NCI-H748 treated with DMSO at 0.1 percent for 48 hours (cell line): ENCODE measurements at places on chromosomes 4 and X.
A peak's percentile ranks its signal among the peaks of the same experiment; 100 is the strongest.

GRCh38 chr4:75892508-75892907 is 9.7 kb downstream of the PPEF2 start:
- DNase-seq: no peak

- DNase-seq: no peak
These were observed 22.7 kb downstream of the NUDT6 start for GRCh38 chr4:122899682-122900081.

DNA sequence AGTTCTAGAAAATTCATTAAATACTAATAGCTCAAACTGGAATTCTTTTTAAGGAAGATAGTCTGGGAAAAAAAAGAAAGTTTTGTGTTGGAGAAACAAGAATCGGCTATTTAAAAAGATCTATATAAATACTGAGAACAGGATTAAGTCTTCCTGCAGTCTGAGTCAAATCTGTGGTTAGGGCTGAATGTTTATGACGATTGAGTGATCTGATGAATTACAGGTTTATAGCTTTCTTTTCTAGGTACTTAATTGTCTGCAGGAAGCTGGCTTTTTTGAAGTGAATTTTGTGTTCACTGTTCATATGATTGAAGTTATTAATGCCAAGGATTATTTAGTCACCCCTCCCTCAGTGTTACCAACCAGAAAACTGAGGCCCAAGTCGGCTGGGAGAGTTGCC is 42.2 kb downstream of the TLL1 start:
- no peak for DNase-seq

GRCh38 chr4:153555730-153556434 is 89.7 kb downstream of the TMEM131L start:
- DNase-seq: no peak

- DNase-seq: no peak
These were observed 33.3 kb downstream of the ADRA2C start for GRCh38 chr4:3799496-3799895.

GRCh38 chrX:24332878-24333277 is 19.0 kb upstream of the SUPT20HL2 start:
- no peak for DNase-seq

DNA sequence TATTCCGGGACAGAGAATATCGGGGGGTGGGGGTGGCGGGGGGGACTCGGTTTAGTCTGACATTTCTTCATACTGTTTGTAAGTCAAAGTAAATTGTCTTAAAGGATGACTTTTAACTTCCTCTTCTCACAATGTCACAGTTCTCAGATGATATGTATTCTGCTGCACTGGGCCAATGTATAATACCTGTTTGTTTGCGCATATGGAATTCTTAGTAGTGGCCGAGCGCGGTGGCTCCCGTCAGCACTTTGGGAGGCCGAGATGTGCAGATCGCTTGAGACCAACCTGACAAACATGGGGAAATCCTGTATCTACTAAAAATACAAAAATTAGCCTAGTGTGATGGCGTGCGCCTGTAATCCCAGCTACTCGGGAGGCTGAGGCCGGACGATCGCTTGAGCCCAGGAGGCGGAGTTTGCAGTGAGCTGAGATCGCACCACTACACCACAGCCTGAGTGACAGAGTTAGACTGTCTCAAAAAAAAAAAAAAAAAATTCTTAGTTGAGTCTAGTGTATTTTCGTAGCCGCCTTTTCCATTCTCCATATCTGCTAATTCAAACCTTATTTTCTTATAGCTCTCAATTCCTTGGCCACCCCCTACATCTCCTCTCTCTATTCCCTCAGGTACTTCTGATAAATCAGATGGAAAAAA is 851 bp downstream of the POLR2B start:
- DNase-seq: no peak

GRCh38 chrX:17689971-17690409 is 47.3 kb upstream of the SCML1 start:
- peak; percentile 62 for DNase-seq

GRCh38 chr4:100417565-100417964 is 100.3 kb downstream of the EMCN start:
- DNase-seq: no peak

- DNase-seq: no peak
These were observed 46.1 kb downstream of the SLIT2 start for GRCh38 chr4:20297783-20298182.

DNA sequence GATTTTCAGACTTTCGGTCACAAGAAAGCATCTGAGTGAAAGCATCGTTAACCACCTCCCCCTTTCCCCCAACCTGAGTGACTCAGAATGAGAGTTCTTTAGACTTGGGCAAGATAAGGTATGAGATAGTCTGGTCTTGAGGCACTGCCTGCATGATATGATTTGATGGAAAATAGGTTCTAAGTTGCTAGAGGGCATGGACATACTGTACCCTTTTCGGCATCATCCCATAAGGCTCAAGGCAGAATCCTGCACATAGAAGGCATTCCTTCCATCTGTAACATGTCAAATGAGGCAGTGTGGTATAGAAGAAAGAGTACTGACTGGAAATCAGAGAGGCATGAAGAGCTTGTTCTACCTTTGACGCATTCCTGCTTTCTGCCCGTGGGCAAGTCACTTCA is 16.8 kb upstream of the AMOT start:
- DNase-seq: no peak

- no peak for DNase-seq
These were observed 96.5 kb upstream of the ESX1 start for GRCh38 chrX:104351173-104351769.

GRCh38 chrX:124030520-124030919 is 69.0 kb downstream of the STAG2 start:
- no peak for DNase-seq

DNA sequence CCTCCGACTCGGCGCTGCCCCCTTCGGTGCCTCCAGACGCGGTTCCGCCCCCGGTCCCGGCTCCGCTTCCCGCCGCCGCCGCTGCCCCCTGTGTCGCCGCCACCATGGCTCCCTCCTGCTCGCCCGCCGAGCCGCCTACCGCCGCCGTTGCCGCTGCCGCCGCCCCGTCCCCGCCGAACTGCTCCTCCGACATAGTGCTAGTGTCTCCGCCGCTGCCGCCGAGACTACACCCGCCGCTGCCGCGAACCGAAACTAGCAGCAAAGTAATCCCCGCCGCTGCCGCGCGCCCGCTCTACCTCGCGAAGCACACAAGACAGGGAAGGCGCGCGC is 340 bp downstream of the HNRNPD start:
- no peak for DNase-seq

DNA sequence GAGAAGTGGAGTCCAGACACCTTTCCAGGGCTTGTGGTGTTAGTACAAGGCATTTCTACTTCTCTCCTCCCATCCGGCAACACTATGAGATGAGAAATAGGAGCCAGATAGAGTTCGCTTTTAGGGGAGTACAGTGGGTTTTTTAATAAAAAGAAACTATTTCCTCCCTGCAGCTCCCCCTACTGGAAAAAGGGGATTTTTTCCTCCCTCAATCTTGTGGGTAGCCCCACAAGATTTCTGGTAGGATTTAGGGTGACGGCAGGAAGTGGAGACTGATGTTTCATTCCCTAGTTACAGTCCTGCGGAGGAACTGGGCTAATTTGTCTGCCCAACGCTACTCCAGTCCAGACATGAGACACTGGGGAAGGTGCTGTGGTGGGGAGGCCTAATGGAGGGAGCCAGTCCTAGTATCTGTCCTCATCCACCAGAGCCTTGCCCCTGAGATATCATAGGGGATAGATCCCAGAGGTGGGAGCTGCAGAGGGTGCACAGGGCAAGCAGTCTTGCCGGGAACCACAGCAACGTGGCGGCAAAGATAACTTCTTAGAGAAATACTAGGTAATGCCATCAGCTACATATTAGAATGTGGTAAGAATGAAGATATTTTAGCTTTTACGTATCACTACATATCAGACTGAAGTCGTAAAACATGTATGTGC is 45.5 kb upstream of the PRKG2 start:
- DNase-seq: no peak

DNA sequence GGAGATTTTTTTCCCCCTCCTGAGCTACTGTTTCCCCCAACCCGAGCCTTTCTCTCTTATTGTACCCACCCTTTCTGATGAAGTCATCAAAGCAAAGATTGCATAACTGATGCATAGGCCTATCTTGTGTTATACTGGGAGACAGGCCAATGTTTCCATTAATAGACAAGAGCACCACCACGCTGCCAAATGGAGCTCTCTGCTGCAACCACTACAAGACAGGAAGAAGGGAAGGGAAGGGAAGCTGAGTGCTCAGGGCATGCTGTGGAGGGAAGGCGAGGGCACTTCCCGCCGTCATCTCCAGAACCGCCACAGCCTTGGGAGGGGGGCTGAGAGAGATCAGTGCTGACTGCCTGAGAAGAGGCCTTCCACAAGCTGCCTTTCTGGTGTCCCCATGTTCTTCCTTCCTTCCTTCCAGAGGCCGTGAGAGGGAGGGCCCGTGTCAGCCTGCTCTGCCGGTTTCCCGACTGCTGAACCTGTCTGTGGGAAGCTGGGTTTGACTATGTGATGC is 75.0 kb downstream of the MGST2 start:
- no peak for DNase-seq

DNA sequence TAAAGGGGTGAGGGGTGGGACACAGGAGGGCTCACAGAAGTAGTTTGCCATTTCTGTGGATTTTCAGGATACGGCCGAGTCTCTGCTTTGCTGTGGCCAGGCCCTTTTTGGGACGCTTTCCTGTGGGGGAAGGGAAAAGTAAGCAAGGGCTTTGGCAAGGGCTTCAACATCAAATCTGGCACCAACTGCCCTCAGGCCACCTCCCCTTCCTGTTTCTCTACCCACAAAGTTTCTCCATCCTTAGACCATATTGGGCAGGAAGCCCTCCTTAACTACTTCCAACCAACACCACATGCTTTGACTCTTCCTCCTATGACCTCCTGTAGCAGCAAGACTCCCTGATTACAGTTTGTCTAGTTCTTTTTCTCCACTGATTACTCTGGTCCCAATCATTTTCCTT is 105.1 kb downstream of the PHF8 start:
- DNase-seq: no peak

DNA sequence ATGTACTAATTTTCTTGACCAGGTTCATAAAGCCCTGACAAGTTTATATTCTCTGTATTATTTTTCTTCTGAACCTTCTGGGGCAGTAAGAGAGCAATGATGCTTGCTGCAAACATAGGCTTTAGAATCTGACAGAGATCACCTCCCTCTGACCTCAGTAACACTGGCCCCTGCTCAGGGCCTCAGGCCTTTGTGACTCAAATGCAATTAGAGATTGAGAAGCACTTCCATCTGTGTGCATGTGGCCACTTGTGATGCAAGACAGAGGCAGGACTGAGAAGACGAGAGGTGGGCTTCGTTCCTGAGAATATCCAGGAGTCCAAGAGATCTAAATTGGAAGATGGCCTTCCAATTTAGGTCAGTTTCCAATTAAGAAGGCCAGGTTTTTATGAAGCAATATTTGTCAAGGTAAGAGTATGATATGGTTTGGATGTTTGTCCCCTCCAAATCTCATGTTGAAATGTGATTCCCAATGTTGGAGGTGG is 82.8 kb upstream of the VEGFC start:
- DNase-seq: no peak

GRCh38 chr4:175935016-175935661 is 123.1 kb upstream of the GPM6A start:
- peak; percentile 7 for DNase-seq

GRCh38 chr4:158860856-158861255 is 92.0 kb downstream of the FNIP2 start:
- DNase-seq: no peak

- DNase-seq: no peak
These were observed 71.6 kb upstream of the INPP4B start for GRCh38 chr4:142917678-142918077.

DNA sequence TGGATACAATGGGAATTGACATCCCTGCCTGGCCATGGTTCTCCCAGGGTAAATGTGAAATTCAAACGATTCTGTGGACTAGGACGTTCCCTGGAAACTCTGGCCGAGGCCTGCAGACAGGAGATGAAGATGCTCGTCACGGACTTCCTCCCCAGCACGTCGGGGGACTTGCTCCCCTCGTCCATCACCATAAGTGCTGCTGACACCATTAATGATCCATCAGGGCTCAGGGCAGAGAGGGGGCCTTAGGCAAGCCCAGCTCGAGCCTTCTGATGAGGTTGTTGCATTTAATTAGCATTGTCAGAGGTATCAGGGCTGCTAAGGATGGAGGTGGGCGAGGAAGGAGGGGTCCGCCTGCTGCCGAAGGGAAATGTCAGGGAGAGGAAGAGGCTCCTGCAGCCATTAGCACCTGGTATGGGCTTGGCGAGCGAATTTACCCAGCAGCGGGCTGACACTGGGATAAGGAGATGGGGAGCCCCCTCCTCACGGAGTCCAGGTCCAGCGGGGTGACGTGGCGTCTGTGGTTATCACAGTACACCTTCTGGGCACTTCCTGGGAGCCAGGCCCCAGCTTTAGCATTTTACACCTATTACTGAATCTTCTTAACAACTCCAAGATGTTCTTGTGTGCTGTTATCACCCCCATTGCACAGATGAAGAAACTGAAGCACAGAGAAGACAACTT is 83.1 kb downstream of the PPP2R2C start:
- DNase-seq: no peak

DNA sequence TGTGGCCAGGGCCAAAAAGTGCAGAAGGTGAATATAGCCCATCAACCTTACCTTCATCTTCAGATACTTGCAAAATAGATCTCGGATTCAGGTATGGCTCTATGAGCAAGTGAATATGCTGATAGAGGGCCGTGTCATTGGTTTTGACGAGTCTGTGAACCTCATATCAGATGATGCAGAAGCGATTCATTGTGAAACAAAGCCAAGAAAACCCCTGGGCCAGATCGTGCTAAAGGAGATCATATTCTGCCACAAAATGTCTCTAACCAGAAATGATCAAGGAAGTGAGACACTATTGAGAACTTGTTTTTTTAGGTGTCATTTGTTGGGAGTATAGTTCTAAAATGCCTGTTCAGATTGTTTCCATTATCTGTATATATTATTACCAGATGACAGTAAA is 48.3 kb downstream of the PDK3 start:
- no peak for DNase-seq

DNA sequence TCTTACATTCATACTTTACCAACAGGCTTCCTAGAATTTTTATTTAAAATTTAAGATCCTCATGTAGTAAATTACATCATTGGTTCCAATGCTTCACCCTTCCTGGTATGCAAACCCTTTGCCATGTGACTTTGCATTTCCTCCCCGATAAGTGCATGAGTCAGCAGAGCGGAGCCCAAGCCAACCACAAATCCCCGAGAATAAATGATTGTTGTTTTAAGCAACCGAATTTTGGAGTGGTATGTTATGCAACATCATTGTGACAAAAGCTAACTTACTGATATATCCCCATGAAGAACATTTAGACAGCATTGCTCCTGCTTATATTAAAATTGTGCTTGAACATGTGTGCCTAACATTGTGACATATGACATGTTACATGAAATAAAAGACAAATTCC is 199.4 kb upstream of the DDX53 start:
- no peak for DNase-seq

GRCh38 chrX:71650333-71650969 is 16.9 kb upstream of the LOC101059915 start:
- no peak for DNase-seq

DNA sequence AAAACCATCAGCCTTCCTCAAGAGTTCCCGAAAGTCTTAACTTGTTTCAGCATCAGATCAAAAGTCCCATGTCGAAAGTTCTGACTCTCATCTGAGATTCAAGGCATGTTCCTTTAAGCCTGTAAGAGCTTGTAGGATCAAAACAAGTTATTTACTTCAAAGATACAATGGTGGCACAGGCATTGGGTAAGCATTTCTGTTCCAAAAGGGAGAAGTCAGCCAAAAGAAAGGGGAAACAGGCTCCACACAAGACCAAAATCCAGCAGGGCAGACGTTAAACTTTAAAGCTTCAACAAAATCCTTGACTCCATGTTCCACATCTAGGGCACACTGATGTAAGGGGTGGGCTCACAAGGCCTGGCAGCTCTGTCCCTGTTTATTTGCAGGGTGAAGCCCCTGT is 91.7 kb downstream of the FHDC1 start:
- no peak for DNase-seq
